NCI-H1930 (cell line): ENCODE measurements at places on chromosomes 12 and 14.

DNA sequence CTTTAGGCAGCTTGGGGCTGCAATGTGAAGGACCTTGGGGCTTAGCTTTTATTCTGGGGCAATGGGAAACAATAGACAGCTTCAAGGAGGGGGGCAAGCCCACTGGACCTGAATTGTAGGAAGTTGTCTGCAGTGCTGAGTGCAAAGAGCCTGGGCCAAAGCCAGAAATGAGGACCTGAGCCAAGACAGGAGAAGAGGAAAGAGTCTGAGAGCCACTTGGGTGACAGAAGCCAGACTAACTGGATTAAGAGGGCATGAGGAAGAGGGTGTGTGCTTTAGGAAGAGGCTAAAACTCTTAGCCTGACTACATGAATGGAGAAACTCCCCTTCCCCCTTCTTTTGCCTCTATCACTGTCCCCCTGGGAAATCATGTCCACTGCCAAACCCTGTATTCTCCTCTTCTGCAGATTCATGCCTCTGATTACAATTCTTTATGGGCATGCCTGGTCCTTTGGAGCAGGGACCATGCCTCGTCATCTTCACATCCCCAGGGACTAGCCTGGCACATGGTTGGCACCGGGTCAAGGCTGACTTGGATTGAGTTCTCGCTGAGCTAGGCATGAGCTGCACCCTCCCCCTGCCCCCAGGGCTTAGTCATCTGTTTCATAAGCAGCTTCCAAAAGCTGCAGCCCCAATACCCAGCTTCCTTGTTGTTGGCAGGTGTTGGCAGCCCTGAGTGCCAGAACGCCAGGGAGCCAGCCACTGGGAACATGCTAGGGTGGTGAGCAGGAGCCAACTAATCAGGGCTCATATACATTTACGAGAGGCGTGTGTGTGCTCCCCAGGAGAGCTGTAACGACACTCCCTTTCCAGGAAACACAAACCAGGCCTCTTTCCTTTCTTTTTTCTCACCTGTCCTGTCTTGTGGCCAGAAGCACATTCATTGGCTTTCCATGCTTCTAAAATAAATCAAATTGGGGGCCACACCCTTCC, 27.7 kb upstream of the JDP2 start:
- DNase-seq = no peak

- DNase-seq = peak; percentile 90
Measured at GRCh38 chr12:77746096-77746495, 84.6 kb upstream of the NAV3 start.

- DNase-seq = no peak
Measured at GRCh38 chr14:102363182-102363943, 622 bp downstream of the TECPR2 start.

DNA sequence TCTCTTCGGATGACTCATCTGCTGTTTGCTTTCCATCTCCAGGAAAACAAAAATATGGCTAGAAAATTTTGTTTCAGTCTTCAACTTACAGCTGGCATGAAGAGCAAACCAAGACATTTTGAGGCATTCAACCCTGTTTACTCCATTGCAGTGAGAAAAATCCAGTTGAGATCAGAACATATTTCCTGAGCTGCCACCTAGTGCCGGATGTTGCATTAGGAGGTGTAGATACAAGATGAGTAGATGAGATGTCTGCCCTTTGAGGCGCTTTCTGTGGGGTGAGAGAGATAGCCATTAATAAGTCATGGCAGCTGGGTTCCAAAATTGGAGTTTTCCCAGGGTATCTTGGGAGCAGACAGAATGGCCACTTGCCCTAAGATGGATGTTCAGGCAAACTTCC, 171.1 kb downstream of the PRKCH start:
- DNase-seq = no peak

- no peak for DNase-seq
Measured at GRCh38 chr12:17276196-17276595, 670.2 kb upstream of the LMO3 start.

DNA sequence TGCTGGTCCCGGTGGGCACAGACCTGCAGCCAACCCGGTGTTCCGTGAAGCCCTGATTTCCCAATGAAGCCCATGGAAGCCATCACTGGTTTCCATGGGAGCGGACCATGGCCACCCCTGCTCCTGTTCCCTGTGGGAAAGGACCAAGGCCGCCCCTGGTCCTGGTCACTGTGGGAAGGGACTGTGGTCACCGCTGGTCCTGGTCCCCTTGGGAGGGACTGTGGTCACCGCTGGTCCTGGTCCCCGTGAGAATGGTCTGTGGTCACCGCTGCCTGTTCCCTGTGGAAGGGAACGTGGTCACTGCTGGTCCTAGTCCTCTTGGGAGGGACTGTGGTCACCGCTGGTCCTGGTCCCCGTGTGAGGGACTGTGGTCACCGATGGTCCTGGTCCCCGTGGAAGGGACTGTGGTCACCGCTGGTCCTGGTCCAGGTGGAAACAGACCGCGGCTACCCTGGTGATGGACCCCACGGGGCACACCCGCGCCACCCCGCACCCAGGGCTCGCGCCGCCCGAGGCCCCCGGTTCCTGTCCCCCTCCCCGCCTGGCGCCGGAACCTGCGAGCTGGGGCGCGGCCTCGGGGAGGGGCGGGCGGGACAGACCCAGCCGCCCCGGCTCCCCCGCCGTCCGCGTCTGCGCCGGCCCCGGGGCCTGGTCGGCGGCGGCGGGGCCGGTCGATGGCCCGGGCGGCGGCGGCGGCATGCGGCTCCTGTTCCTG, at the start of gene GLT1D1:
GLT1D1 (plus strand) TSS at position 594 of the 715 bp plus-strand sequence; CDS start at position 698, 104 bp downstream.
- no peak for DNase-seq

GRCh38 chr12:43329375-43329774, 222.6 kb downstream of the ADAMTS20 start:
- DNase-seq = no peak

DNA sequence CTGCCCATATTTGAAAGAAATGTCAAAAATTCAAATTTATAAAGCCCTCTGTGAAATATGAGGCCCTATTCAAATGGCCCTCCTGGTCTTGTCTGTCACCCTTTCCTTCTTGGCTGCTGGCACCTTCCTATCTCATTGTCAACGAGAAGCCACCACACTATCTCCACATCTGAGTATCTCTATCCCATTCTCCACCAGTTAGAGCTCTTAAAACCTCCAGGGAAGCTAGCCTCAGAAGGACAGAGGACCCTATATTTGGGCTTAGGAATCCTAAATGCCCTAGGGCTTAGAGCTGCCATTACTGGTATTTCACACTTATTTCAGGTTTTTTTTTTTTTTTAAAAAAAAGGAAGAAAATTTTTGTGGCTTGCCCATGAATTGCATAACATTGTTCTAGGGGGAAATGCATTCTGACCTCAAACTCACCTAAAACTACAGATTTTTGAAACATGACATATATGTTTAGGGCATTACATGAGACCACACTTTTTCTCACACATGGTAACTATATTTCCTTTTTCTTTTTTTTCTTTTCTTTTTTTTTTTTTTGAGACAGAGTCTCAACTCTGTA, 25.0 kb downstream of the SLC25A21 start:
- no peak for DNase-seq

DNA sequence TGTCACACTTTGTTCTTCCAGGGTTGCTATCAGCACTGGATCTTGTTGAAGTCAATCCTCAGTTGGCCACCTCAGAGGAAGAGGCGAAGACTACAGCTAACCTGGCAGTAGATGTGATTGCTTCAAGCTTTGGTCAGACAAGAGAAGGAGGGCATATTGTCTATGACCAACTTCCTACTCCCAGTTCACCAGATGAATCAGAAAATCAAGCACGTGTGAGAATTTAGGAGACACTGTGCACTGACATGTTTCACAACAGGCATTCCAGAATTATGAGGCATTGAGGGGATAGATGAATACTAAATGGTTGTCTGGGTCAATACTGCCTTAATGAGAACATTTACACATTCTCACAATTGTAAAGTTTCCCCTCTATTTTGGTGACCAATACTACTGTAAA, 23.7 kb downstream of the VTI1B start:
- DNase-seq = no peak

- no peak for DNase-seq
Measured at GRCh38 chr12:42586268-42586667, 3.3 kb downstream of the PRICKLE1 start.

GRCh38 chr12:16225692-16226091, 51.8 kb downstream of the SLC15A5 start:
- DNase-seq = no peak

GRCh38 chr14:89504602-89505313, 87.7 kb upstream of the FOXN3 start:
- DNase-seq = no peak

DNA sequence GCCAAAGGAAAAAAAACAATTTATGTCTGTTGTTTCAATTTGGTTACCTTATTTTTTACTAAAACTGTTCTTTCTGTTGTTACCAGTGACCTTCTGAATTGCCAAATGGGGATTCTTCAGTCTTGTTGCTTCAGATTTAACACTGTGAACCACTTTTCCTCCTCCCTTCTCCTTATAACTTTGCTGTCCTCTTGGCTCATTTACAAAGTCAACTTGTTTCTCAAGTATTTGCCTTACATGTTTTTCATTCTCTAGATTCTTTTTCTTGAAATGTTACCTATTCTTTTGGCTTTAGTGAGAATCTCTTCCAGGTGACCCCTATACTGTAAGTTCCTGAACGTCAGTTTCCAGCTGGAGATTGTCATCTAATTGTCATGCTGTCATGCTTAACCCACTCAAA, 19.4 kb downstream of the FUT8 start:
- DNase-seq = no peak

- DNase-seq = peak; percentile 21
Measured at GRCh38 chr12:56521590-56522371, at the start of gene RBMS2. RBMS2 (plus strand) TSS chr12:56521820; CDS start chr12:56522024, 204 bp downstream.

GRCh38 chr12:54036620-54037359, 3.9 kb downstream of the HOXC5 start:
- DNase-seq = no peak

- DNase-seq = no peak
Measured at GRCh38 chr14:65332141-65332871, 80.2 kb upstream of the FUT8 start.

DNA sequence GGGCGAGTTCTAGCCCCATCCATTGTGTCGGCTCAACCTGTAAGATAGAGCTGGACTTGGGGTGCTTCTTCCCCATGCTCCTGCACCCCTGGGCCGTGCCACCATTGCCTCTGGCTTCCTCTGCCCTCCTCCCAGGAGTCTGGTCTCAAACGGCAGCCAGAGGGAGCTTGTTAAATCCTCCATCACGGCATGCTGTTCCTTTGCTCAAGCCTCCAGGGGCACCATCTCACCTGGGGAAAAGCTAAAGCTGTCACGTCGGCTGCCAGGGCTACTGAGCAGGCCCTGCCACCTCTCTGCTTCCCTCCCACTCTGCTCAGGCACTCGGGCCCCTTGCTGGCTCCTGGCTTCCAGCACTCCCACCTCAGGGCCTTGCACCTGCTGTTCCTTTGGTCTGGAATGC, 140.4 kb downstream of the RBM19 start:
- no peak for DNase-seq

- DNase-seq = no peak
Measured at GRCh38 chr14:69711881-69712560, 54.9 kb upstream of the SRSF5 start.
